ENCODE measurements at places on chromosomes 5 and 9.

- no peak for DNase-seq
Observed at GRCh38 chr5:115351356-115352195, 55.1 kb upstream of the CCDC112 start.

GRCh38 chr5:42397267-42397666, 26.0 kb upstream of the GHR start:
- DNase-seq: no peak

DNA sequence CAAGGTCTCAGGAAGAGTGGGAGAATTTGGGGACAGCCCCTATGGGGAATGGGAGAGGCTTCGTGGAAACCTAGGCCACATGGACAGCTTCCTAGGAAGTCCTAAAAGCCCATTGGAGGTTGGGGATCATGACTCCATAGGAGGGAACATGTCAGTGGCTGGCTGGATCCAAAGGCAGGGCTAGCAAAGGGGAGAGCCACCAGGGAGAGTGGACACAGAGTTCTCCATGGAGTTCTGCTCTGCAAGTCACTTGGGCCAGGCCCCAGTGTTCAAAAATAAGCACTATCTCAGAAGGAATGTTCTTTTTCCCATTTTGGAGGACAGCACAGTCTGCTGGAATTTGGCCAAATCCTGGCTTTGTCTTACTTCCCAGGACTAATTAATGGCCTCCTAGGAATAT, 140.6 kb upstream of the RAD23B start:
- no peak for DNase-seq

DNA sequence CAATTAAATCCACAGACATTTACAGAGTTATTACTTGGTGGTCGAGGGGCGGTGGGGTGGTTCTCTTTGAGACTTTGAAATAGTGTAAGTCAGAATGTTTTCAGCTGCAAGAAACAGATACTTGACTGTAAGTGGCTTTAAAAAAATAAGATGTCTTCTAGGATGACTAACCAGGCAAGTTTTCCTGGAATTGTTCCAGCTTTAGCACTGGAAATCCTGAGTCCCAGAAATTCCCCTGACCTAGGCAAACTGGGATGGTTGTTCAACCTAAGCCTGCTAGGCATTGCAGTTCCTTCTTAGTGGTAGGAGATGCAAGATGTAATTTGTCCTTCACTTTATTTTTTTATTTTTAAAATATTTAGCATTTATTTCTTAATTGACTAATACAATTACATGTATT, 169.5 kb upstream of the POC5 start:
- no peak for DNase-seq

DNA sequence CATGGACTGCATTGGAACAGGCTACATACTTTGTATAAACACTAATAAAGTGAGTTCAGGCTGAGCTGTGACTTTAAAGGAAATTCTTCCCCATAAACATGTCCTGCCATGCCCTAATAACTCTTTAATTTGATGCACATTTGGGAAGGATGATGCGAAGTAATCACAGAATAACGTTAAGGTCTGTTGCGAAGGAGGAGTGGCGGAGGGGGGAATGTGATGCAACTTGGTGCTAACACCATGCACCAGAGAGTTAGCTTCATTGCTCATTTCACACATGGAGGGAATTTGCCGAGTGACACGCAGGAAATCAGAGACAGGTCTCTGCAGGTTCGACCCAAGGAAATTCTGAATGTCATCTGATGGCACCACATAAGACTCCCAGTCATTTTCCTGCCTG, 32.9 kb downstream of the SLIT3 start:
- DNase-seq: no peak

GRCh38 chr5:125129151-125129806, 382.8 kb upstream of the ZNF608 start:
- no peak for DNase-seq

GRCh38 chr9:128101690-128102089, 25.8 kb downstream of the PTGES2 start:
- DNase-seq: no peak

- DNase-seq: no peak
Observed at GRCh38 chr5:181149355-181149754, 2.0 kb downstream of the OR2V2 start.

- DNase-seq: no peak
Observed at GRCh38 chr5:179505636-179506261, 44.6 kb upstream of the RUFY1 start.

DNA sequence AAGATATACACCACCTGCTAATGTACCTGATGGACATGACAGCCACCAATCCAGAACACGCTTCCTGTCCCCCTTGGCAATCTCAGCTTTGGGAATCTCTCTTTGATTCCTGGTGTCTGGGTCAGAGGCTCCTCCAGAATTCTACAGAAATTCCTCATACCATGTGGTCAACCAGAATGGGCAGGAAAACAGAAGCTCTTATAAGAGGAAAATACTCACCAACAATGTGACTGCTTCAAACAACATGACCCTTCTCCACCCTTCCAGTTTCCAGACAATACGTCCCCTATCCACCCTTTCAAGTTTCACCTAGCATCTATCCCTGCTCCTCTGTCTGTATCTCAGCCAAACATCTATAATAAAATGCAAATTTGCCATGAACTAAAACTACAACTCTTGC, 247.2 kb downstream of the DENND1A start:
- no peak for DNase-seq

DNA sequence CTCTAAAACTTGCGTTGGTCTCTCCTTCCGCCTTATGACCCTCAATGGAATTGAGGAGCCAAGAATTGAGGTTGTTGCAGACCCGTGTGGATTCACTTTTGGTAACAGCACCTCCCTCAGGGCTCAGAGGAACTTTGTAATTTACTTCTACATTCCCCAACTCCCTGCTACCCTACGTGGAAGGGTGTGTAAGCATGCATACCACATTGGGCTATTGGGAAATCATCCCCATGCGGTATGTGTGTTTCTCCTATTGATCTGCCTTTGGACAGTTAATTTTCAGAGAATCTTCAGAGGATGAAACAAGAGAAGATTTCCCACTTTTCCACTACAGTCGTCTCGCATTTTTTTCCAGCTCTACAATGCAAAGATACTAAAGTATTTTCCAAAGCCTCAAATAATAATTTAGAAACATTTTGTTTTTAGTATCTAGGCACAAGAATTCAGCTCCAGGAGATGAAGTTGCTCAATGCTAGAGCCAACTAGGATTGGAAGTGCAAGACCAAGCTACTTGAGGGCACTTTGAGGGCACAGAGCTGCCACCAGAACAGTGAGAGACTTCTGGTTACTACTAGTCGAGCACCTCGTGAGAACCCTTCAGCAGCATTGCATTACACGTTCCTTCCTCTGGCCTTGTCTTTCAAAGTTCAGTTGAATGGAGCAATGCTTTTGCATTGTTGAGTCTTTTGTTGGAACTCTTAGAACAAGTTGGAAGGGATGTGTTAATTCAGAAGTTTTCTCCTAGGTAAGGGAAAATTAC, 3.4 kb downstream of the C1QTNF3 start:
- no peak for DNase-seq

GRCh38 chr9:131417264-131418142, 23.6 kb downstream of the PRRC2B start:
- DNase-seq: no peak

DNA sequence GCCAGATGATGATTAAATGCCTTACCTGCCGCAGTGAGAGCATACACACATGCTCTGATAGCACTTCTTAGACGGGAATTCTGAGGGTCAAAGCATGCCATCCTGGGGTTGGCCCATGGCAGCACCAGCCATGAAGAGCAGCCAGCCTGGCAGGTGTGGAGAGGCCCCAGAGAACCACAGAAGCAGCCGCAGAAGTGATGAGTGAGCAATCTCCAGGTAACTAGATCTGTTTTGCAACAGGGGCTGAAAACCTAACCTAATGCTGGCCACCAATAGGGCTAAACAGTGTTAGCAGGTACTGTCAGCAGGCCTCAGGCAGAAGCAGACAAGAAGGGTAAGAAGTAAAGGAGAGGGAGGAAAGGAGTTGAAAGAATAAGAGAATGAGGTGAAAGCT, 33.5 kb upstream of the HOMER1 start:
- no peak for DNase-seq

- no peak for DNase-seq
Observed at GRCh38 chr5:157486221-157486681, 26.2 kb downstream of the NIPAL4 start.

DNA sequence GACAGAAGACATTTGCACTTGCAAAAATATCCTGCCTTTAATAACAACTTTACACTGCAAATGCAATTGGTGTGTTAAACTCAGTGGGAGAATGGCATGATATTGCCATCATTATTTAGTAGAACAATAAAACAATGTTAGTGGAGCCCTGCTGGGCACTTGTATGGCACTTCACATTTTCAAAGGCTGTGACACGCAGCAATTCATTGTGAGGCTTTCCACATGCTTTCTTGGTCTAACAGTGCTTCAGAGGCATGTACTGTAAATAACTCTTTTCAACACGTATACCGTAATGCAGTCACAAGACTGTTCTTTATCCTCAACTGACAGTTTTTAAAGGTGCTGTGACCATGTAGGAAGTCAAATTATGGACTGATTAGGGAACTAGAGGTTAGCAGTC, 155.5 kb upstream of the EPB41L4A start:
- DNase-seq: no peak

DNA sequence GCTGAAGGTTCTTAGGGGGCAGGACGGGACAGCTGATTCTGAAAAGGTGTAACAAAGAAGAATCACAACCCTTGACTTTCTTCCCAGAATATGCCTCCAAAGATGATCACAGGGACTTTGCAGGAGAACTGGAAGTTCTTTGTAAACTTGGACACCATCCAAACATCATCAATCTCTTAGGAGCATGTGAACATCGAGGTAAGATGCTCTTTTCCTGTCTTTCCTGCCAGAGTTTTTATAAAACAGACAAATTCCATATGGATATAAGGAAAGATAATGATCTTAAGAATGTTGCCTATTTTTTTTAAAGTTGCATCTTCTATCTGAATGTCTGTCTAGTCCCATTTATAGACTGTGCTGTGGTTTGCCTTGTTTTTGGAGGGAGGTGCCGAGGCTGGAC, 87.9 kb downstream of the EQTN start:
- DNase-seq: no peak
